ENCODE measurements at places on chromosomes 12 and 14.

- DNase-seq = no peak
These were observed 226.5 kb upstream of the PELI2 start for GRCh38 chr14:55891692-55892091.

DNA sequence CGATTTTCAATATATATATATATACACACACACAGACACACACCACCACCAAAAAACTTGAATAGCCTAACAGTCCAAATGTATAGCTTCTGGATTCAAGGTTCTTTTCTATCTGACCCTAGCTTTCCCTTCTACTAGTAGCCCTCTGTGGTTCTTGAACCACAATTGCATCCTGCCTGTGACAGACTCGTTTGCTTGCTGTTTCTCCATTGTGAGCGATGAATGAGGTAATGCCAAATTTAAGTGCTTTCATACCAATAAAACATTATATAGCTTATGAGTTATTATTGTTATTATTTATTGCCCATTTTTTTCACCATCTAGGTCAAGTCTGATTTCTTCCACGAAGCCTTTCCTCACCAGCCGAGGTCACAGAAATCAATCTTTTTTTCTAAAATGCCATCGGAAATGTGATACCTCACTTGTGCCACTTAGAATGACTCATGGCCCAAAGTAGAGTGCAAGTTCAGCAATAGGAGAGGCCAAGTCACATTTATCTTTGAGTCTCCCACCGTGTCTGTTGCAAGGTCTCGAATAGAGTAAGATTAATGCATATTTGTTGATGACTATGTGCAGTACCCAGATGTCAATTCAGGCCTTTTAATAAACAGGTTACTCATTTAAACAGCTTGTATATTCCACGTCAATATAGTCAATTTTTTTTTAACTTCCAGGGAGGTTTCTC lies 1015.8 kb upstream of the SEL1L start:
- DNase-seq = no peak

DNA sequence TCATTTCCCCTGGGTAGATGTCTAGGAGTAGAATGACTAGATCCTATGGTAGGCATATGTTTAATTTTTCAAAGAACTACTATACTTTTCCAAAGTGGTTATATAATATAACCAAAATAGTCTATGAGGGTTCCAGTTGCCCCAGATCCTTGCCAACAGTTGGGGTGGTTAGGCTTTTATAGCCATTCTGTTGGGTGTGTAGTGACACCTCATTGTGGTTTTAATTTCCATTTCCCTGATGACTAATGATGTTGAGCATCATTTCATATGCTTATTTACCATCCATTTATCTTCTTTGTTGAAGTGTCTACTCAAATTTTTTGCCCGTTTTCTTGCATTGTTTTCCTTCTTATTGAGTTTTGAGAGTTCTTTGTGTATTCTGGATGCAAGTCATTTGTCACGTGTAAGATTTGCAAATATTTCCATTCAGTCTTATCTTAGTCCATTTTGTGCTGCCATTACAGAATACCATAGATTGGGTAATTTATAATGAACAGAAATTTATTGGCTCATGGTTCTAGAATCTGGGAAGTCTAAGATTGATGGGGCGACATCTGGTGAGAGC lies 4.7 kb downstream of the SYNE2 start:
- peak; percentile 21 for DNase-seq

- peak; percentile 93 for DNase-seq
These were observed at the start of gene PLBD2 for GRCh38 chr12:113358381-113359132. Gene PLBD2, plus strand, starts transcription at chr12:113358587. Its CDS starts 14 bp downstream, at chr12:113358601.

GRCh38 chr12:62552906-62553556 lies 86.4 kb downstream of the MON2 start:
- no peak for DNase-seq

DNA sequence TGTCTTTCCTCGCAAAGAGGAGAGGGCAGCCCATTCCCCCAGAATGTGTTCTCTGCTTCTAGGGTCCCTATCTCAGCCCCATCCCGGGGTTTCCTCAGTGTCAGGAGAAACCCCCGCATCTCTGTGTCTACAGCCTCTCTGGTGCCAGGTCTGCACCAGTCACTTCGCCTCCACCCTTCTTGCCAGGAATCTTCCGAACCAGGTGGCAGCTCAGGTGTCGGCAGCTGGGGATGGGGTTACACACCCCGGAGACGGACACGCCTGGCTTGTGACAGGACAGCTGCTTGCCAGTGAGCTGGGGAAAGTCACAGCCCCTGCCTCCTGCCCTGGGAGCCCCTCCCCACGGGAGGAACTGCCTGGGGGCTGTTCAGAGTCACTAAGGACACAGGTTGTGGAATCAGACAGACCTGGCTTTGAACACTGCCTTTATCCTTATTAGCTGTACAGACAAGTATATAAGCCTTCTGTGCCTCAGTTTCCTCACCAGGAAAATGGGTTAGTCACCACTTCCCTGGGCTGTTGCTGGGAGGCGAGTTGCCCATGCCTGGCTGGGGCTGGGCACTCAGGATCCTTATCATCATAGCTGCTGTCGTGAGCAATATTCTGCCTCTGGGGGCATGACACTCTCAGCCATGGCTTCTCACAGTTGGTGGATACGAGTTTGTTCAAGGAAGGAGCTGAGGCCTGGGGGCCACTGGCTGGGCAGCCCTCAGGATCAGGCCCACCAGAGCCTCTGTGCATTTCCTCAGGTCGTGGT lies 10.8 kb downstream of the HIP1R start:
- DNase-seq = no peak

- no peak for DNase-seq
These were observed 8.5 kb downstream of the ZFP36L1 start for GRCh38 chr14:68784226-68784910.

DNA sequence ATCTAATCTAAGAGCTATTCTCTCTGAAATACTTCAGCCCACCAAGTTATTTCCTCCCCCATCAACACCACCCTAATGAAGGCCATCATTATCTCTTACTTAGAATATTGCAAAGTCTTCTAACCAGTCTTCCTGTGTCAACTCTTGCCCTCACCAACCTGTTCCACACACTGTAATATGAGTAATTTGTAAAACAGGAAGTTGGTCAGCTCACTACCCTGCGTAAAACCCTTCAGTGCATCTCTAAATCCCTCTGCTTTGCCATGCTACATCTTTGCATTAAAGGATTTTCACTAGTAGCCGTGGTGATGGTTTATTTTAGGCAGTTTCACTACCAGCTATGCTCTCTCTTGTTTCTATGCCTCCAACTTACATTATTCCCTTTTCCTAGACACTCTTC lies 70.0 kb downstream of the KIF21A start:
- DNase-seq = no peak

DNA sequence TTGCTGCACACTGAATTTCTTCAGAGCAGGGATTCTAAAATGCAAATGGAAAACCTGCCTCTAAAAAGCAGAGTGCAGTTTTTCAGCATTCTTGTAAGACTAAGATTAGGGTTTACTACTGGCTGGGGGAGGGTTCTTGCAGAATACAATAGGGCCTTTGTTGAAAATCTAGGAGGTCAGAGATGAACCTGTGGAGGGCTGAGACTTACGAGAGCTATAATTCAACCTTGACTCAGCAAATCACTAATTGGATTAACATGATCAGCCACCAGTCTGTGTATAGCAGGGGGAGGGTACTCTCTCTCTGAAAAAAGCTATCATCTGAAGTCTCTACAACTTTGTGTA lies 92.6 kb upstream of the HIF1A start:
- DNase-seq = no peak

DNA sequence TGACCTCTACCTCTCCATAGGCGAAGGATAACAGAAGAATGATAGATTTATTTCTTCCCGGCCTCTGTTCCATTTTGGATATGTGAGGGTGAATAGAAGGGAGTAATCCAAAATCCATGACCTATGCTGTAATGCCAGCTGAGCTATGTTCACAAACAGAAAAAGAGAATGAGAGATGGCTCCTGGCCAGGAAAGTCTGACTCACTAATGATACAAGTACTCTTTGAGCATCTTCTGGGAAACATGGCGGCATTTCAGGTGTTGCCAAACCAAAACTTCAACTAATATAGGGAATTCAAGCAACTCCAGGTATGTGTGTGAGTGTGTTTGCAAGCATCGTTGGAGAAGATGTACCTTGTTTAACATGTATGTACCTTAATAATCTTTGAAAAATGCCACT lies 55.1 kb downstream of the MED13L start:
- peak; percentile 48 for DNase-seq

DNA sequence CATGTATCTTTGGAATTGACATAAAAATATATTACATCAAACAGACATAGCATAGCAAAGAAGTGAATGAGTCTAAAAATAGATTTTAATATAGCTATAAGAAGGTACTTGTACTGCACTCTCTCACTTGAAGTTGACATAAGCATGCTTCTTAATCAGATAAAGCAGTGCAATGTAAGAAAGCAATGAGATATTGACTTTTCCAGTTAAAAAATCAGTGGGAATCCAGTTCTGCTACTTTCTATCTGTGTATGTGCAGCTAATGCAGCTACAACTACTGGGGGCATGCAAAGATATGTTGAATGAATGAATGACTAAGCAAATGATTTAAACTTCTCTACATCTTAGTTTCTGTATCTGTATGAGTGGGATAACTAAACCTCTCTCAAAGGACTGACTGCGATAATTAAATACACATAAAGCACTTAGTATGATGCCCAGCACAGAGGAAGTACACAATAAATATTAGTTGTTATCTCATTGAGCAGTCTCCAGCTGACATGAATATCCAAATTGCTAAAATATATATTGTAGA lies 10.3 kb downstream of the WASHC3 start:
- no peak for DNase-seq

- peak; percentile 49 for DNase-seq
These were observed 5.9 kb upstream of the GDF11 start for GRCh38 chr12:55736780-55737580.

GRCh38 chr14:69701857-69702256 lies 65.1 kb upstream of the SRSF5 start:
- no peak for DNase-seq

GRCh38 chr12:26318661-26319068 lies 123.3 kb downstream of the SSPN start:
- no peak for DNase-seq

- DNase-seq = no peak
These were observed 8.3 kb downstream of the EMG1 start for GRCh38 chr12:6979021-6979420.

GRCh38 chr14:93064411-93065271 lies 51.1 kb downstream of the ITPK1 start:
- no peak for DNase-seq

GRCh38 chr14:80902608-80903007 lies 38.9 kb downstream of the CEP128 start:
- no peak for DNase-seq

- no peak for DNase-seq
These were observed 120.4 kb upstream of the LRIG3 start for GRCh38 chr12:59040656-59041055.

GRCh38 chr14:105709281-105710118 lies 183.1 kb downstream of the TMEM121 start:
- no peak for DNase-seq

- DNase-seq = no peak
These were observed 355.6 kb downstream of the LRIG3 start for GRCh38 chr12:58564721-58565120.

GRCh38 chr12:49763006-49763591 lies 21.7 kb downstream of the TMBIM6 start:
- peak; percentile 76 for DNase-seq

GRCh38 chr12:100993916-100994450 lies 199.4 kb downstream of the ANO4 start:
- no peak for DNase-seq

GRCh38 chr12:106299202-106299774 lies 3.2 kb upstream of the TCP11L2 start:
- no peak for DNase-seq

DNA sequence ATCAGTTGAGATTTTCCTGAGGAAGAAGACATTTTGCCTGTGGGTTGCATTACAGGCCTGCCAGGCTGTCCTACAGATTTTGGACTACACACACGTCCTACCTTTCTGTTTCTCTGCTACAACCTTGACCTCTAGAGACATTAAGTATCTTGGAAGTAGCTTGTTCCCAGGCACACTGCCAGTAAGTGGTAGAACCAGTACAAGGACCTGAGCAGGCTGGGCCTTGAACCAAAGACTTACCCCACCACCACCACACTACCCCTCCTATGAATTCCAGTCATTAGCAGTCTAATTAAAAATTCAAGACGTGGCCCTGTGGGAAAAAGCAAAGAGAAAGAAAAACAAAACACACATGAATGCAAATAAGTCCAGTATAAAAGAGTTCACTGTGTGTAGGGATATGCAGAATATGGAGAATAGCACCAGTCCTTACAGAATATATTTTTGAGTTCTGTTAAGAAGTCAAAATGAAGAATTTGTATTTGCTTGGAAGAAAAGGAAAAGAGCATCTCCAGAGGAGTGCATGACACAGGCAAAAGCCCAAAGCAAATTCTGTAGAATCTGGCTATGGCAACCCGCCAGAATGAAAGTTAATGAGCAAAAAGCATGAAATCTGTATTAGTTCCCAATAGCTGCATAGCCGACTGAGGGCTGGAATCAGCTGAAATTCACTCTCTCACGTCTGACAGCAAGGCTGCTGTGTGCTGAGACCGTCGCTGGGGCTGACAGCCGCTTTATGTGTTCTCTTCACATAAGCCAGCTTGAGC lies 74.3 kb upstream of the ST8SIA1 start:
- no peak for DNase-seq

GRCh38 chr14:76719666-76720065 lies 41.6 kb upstream of the VASH1 start:
- DNase-seq = no peak

DNA sequence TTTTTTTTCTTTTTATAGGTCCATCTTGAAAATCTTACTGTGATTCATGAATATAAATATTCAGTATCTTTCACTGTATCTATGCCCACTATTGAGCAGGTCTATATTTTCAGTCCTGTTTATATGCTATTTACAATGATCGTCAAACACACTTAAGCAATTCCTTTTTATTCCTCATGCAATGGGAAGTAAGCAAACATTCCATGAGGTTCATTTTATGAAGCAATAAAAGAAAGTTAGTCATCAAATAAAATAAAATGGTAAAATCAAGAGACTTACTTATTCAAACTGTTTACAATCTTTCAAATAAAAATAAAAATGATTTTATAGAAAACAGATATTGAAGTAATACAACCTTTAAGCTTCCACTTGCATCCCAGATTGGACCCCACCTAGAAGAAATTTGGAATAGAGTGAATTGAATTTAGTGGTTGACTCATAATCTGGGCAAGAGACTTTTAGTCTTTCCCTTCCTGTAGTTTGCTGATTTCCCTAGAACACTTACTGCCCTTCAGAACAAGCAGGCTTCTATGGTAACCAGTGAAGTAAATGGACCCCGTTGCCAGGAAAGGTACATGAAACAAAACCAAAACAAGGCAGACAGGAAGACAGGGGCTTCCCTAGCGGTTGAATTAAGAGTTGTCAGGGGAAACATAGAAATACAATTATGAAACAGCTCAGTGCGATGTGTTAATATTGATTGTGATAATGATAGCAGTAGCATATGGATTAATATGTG lies 241.0 kb upstream of the ATP2B1 start:
- DNase-seq = peak; percentile 18

DNA sequence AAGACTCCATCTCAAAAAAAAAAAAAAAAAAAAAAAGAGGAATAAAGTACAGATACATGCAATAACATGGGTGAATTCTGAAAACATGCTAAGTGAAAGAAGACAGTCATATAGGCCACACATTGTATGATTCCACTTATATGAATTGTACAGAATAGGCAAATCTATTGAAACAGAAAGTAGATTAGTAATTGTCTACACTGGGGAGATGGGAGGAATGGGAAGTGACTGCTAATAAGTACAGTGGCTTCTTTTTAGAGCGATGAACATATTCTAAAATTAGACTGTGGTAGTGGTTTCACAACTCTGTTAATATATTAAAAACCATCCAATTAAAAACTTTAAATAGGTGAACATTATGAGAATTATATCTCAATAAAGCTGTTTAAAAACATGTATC lies 74.4 kb downstream of the ANKS1B start:
- no peak for DNase-seq
